Mesendoderm (in vitro differentiated cells): ENCODE measurements at places on chromosomes 16 and 17.

DNA sequence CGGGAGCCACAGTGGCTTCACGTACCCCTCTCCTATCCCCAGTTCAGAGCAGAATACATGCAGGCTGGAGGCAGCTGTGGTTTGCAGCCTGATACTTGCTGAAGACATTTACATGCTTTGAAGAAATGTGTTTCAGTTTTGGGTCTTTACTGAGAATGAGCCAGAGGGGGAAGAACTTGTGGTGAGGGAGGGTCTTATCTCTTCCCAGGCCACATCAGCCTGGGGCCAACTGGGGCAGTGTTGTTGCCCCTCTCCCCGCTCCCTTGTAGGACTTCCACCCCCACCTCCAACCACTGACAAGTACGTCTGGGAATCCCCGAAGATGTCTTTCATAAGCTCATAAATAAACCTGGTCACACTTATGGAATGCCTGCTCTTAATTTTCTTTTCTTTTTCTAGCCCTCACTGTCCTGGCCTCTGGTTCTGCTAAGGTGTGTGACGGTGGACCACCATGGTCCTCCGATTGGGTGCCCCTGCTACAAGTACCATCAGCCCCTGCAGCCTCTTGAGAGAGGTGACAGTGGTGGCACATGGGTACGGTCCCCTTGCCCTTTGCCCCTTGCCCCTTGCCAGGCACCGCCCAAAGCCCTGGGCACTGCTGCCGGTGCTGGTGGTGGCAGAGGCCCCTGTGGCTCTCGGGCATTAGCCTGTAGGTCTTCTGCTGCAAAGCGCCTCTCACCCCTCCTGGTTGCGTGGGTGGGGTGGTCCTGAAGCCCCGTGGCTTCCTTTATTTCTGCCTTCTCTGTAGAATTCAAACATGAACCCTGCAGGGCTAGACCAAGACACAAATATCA is 144.8 kb upstream of the RPH3AL start:
- H3K27me3 ChIP-seq, result no peaks in the 10 kb centered on the region
- H3K4me1 ChIP-seq, result no peaks in the 10 kb centered on the region
- no peak overlapping the region for H3K27ac ChIP-seq
- H3K36me3 ChIP-seq, result no peaks in the 10 kb centered on the region

DNA sequence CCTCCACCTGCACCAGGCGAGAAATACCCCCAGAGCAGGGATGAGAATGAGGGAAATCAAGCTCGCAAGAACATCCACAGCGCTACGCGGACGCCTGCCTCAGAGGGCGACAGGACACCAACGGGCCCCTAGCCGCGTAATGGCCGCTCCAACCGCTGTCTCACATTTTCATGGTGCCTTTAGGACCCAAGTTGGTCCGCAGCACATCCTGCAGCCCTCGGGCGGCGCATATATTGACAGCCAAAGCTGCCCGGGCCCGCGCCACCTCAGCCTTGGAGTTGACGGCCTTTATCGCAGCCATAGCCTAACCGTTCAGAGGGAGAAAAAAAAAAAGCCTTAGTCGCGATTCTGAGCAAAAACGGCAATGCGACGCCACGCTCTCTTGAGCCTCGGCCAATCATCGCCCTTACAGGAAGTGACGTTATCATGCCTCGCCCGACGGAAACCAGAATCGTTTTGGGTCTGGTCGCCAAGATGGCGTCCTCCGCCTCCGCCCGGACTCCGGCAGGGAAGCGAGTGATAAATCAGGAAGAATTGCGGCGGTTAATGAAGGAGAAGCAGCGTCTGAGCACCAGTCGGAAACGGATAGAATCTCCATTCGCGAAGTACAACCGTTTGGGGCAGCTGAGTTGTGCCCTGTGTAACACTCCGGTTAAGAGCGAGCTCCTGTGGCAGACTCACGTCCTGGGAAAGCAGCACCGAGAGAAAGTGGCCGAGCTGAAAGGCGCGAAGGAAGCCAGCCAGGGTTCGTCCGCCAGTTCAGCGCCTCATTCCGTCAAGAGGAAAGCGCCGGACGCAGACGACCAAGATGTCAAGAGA is at the start of the genes CCT6B and ZNF830:
Gene CCT6B, minus strand, starts transcription at position 368 of the 819 bp plus-strand sequence. Its CDS starts 67 bp downstream, at position 301.
Gene ZNF830, plus strand, starts transcription at position 448 of the 819 bp plus-strand sequence. Its CDS starts 27 bp downstream, at position 475.
- no peaks in the 10 kb centered on the region for H3K27me3 ChIP-seq
- H3K4me1 ChIP-seq, result peaks cover 5% of the 10 kb centered on the region
- no peaks in the 10 kb centered on the region for H3K36me3 ChIP-seq

- H3K27ac ChIP-seq, result no peak overlapping the region
- H3K27me3 ChIP-seq, result no peaks in the 10 kb centered on the region
- DNase-seq, result no peak
- H3K36me3 ChIP-seq, result no peaks in the 10 kb centered on the region
- no peaks in the 10 kb centered on the region for H3K4me1 ChIP-seq
Observed at GRCh38 chr17:32684087-32684958, 192.6 kb downstream of the MYO1D start.

GRCh38 chr16:23140107-23140506 is 9.1 kb downstream of the USP31 start:
- no peaks in the 10 kb centered on the region for H3K36me3 ChIP-seq
- H3K4me3 ChIP-seq, result no peak overlapping the region
- H3K4me1 ChIP-seq, result peaks cover 13% of the 10 kb centered on the region

GRCh38 chr16:12672986-12673385 is 130.7 kb downstream of the CPPED1 start:
- no peaks in the 10 kb centered on the region for H3K4me1 ChIP-seq
- no peak overlapping the region for H3K27ac ChIP-seq
- H3K4me3 ChIP-seq, result no peak overlapping the region
- no peaks in the 10 kb centered on the region for H3K36me3 ChIP-seq
- no peaks in the 10 kb centered on the region for H3K27me3 ChIP-seq

- no peak overlapping the region for H3K4me3 ChIP-seq
- peak; percentile 89 for DNase-seq
- no peak overlapping the region for H3K27ac ChIP-seq
- H3K27me3 ChIP-seq, result peaks cover 16% of the 10 kb centered on the region
- peaks cover 1% of the 10 kb centered on the region for H3K4me1 ChIP-seq
Observed at GRCh38 chr17:49227436-49228261, 2.9 kb downstream of the PHOSPHO1 start.

- H3K4me3 ChIP-seq, result no peak overlapping the region
- H3K36me3 ChIP-seq, result no peaks in the 10 kb centered on the region
- peaks cover 1% of the 10 kb centered on the region for H3K4me1 ChIP-seq
- DNase-seq, result peak; percentile 79
- H3K27ac ChIP-seq, result no peak overlapping the region
Observed at GRCh38 chr16:67269766-67270165, 9.6 kb upstream of the PLEKHG4 start.

DNA sequence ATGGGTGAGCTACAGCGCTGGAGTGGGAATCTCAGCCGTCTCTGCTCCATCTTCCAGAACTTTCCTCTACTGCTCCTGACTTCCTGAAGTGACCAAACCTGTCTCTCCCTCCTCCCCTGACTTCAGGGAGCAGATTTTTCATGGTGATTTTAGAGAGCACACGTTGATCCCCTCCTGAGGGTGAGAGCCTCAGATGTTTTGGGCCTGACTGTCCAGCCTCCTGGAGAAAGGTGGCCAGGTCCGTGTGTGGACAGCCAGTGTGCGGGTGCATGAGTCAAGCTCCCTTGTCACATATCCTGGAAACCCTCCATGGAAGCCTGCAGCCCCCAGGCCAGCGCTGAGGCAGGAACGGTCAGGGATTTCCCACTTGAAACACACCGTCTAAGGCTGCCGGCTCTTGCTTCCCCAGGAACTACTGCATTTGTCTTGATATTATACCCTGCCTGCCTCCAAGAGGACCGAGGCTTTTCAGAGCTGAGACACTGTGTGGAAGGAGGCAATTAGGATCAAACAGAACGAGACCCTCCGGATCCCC is 143.1 kb downstream of the CMIP start:
- H3K4me1 ChIP-seq, result peaks cover 6% of the 10 kb centered on the region
- no peaks in the 10 kb centered on the region for H3K27me3 ChIP-seq
- peak overlapping the region; percentile 53 for H3K27ac ChIP-seq
- no peak overlapping the region for H3K4me3 ChIP-seq
- DNase-seq, result no peak
- no peaks in the 10 kb centered on the region for H3K36me3 ChIP-seq

DNA sequence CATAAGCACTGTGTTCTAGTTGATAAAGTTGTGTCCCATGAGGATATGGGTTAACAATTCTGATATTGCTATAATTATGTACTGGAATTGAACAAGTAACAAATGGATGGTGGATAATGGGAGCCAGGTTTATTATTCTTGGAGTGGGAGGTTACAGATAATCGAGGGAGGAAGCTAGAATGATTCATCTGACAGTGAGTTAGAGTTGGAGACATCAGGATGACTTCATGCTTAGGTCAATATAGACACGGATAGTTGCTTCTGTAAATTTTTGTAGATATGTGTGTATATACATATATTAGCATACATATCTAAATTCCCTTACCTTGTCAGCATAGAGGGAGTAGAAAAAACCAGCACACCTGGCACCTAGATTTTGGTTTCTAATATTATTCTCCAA is 293.4 kb downstream of the SHISA9 start:
- H3K4me3 ChIP-seq, result no peak overlapping the region
- peaks cover under 1% of the 10 kb centered on the region for H3K4me1 ChIP-seq
- H3K27me3 ChIP-seq, result no peaks in the 10 kb centered on the region
- H3K27ac ChIP-seq, result no peak overlapping the region

- H3K27ac ChIP-seq, result no peak overlapping the region
- H3K4me3 ChIP-seq, result no peak overlapping the region
- no peak for DNase-seq
- no peaks in the 10 kb centered on the region for H3K27me3 ChIP-seq
- no peaks in the 10 kb centered on the region for H3K36me3 ChIP-seq
Observed at GRCh38 chr17:72380120-72380519, 259.3 kb downstream of the SOX9 start.

DNA sequence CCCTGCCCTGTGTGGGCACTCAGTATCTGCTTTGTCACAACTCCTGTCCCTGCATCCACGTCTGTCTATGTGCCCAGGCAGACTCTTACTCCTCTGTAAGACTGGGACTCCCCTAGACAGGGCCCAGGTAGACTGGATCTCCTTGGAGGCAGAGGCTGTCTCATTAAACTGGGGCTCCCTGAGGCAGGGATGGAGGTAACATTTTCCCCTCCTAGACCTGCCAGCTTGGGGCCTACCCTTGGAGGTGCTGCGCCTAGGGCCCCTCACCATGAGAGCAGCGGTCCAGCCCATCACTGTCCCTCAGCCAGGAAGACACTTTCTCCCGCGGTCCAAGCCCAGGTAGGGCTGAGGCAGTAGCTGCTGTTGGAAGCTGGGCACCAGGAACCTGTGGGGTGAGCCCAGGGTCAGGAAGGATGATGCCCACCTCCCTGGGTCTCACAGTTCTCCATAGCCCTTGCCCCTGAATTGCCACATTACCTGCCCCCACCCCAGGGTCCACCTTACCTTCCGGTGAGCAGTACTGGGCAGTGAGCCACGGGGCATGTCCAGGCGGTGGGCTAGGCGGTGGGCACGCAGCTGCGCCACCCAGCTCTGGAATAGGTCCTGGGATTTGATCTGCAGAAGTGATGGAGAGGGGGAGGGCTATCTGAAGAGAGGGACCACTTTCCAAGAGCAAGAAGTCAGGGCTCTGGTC is 3.4 kb downstream of the OSBPL7 start:
- no peaks in the 10 kb centered on the region for H3K27me3 ChIP-seq
- no peak for DNase-seq
- H3K4me3 ChIP-seq, result no peak overlapping the region
- peaks cover 3% of the 10 kb centered on the region for H3K4me1 ChIP-seq

GRCh38 chr17:27657620-27658019 is 26.6 kb downstream of the LGALS9 start:
- peak; percentile 29 for DNase-seq
- H3K36me3 ChIP-seq, result no peaks in the 10 kb centered on the region
- H3K4me1 ChIP-seq, result no peaks in the 10 kb centered on the region
- H3K27ac ChIP-seq, result no peak overlapping the region
- no peaks in the 10 kb centered on the region for H3K27me3 ChIP-seq

DNA sequence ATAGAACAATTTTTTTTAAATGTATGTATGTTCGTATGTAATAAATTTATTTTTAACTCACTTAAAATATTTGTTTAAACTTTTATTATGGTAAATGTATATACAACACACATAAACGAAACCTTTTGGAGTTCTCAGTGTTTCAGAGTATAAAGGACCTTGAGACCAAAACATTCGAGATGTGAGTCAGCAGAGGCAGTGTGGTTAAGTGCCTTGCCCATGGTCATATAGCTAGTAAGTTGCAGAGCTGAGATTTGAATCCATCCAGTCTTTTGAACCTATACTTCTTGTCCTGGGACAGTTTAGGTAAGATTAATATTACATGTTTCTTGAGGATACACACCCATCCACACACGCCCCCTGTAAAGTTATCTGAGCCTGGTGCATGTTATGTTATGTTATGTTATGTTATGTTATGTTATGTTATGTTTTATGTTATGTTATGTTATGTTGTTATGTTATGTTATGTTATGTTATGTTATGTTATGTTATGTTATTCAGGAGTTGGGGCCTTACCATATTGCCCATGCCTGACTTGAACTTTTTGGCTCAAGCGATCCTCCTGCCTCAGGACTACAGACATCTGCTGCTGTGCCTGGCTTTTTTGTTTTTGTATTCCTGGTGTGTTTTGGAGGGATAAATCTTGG is 41.8 kb downstream of the TNRC6A start:
- H3K4me3 ChIP-seq, result no peak overlapping the region
- H3K4me1 ChIP-seq, result no peaks in the 10 kb centered on the region
- no peaks in the 10 kb centered on the region for H3K27me3 ChIP-seq
- H3K27ac ChIP-seq, result no peak overlapping the region
- no peak for DNase-seq

DNA sequence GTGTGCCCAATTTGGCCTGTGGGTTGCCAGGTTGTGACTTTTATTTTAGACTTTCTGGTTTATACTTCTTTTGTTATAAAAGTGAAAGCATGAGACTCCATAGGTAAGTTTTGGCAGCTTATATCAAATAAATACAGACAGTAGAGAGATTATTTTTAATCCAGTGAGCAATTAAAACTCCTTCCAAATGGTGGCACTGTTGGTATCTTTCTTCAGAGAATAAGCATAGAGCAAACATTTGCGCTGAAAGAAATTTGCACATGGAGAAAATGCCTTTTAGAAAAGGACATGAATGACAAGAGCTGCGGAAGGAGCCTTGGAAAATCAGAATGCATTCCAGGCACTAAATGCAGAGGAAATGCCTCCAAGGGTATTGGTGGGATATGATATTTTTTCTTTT is 46.1 kb upstream of the DNAJA2 start:
- H3K4me1 ChIP-seq, result no peaks in the 10 kb centered on the region
- no peaks in the 10 kb centered on the region for H3K27me3 ChIP-seq
- H3K27ac ChIP-seq, result no peak overlapping the region
- no peaks in the 10 kb centered on the region for H3K36me3 ChIP-seq
- no peak for DNase-seq
- no peak overlapping the region for H3K4me3 ChIP-seq

- H3K4me3 ChIP-seq, result no peak overlapping the region
- no peaks in the 10 kb centered on the region for H3K27me3 ChIP-seq
- DNase-seq, result no peak
- H3K36me3 ChIP-seq, result peaks cover 11% of the 10 kb centered on the region
Observed at GRCh38 chr17:44038604-44039011, 23.8 kb upstream of the TMEM101 start.

- H3K4me3 ChIP-seq, result no peak overlapping the region
- H3K27ac ChIP-seq, result no peak overlapping the region
Observed at GRCh38 chr16:49993579-49993978, 31.4 kb upstream of the CNEP1R1 start.
